Activated CD8-positive, alpha-beta T cell treated with anti-CD3 and anti-CD28 coated beads for 36 hours (primary cell): ENCODE measurements at places on chromosomes 3 and 15. TPM values are rescaled to one million over a fixed set of nuclear protein-coding genes. Genes with fewer than 3 reads are reported as not detected.

GPX1 gene
- total RNA-seq = 201 TPM

GRCh38 chr3:30356866-30357753 is 249.3 kb upstream of the TGFBR2 start:
- DNase-seq = no peak

DNA sequence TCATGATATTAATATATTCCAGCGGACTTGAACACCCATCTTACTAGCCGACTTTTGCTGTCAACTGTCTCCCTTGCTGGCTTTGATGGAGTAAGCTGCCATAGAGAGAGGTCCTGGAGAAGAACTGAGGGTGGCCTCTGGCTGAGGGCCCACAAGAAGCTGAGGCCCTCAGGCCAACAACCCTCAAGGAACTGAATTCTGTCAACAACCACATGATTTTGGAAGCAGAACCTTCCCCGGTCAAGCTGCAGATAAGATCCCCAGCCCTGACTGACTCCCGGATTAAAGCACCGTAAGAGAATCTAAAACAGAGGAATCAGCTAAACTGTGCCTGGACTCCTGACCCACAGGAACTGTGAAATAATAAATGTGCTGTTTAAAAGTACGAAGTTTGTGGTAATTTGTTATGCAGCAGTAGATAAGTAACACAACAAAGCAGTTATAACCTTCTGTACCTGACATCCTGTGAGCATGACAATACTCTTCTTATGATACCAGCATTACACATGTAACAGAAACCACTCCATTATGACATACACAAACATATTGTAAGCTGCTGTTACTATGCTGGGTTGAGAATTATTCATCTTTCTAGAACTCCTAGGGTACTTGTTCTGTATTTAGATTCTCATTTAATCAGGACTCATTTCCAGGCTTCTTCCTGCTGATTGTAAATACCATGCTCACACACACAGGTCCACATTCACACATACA is 66.2 kb downstream of the HES1 start:
- DNase-seq = no peak

GRCh38 chr15:29825227-29825626 is 3.0 kb upstream of the TJP1 start:
- DNase-seq = peak; percentile 52

CLSTN2 gene
- total RNA-seq = not detected

- no peak for DNase-seq
Measured at GRCh38 chr3:25697553-25697952, 32.8 kb upstream of the TOP2B start.

DNA sequence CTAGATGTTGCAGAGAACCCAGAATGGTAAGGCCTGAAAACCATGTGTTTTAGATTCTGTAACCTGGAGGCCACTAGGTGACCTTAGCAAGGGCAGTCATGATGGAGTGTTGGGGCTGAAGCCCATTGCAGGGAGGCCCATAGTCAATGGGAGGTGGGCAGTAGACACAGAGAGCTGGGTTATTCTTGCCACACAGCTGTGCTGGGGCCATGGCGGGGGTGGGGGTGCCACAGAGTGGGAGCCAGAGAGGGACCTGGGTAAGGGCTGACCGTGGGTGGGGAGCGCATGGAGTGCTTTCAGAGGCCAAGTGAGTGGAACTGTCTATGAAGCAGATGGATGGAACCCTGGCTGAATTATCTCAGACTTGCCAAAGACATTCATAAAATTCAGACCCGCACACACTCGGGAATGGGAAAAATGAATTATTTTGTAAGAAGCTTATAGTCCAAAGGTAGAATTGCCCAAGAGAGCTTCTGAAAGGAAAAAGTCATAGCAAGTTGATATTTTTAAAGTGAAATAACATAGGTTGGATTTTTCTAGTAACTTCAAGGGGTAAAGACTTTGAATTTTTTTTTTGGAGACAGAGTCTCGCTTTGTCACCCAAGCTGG is 53.9 kb downstream of the SMAD3 start:
- DNase-seq = no peak

SAMD7 gene
- total RNA-seq = not detected

ACP3 gene
- total RNA-seq = not detected

DNA sequence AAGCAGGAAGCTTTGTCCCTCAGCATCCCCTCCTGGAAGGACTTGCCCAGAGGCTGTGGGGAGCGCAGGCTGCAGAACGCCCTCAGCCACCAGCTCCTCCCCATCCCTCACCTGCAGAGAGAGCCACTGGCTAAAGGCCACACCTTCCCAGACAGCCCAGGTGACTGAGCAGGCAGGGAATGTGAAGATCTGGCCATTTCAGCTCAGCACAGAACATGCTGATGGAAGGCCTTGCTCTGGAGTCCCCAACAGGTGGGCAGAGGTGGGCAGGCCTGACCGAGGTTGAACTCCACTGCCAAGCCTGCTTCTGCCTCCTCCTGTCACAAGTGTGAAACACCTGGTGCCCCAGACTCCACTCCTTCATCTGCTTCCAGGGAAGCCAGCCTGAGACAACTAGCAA is 50.7 kb upstream of the SEC61A1 start:
- DNase-seq = no peak

MRPS22 gene
- 67.4 TPM for total RNA-seq

RPP25 gene
- total RNA-seq = 7.2 TPM

- no peak for DNase-seq
Measured at GRCh38 chr3:131543714-131544113, 40.9 kb upstream of the MRPL3 start.

RASGRF1 gene
- not detected for total RNA-seq

C2CD4A gene
- 0.67 TPM for total RNA-seq

DNA sequence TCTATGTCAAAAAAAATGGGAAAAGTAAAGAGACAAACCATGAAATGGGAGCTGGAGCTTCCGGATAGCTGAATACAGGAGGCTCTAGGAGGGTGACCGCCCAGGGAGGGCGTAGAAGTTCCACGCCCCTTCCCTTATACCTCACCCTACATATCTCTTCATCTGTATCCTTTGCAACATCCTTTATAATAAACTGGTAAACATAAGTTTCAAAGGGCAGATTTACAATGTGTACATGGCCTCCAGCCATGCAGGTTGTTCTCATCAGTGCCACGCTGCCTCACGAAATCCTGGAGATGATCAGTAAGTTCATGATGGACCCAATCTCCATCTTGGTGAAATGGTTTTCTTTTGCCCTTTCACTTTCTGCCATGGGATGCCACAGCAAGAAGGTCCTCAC is 121.8 kb downstream of the OSBPL10 start:
- no peak for DNase-seq

DNA sequence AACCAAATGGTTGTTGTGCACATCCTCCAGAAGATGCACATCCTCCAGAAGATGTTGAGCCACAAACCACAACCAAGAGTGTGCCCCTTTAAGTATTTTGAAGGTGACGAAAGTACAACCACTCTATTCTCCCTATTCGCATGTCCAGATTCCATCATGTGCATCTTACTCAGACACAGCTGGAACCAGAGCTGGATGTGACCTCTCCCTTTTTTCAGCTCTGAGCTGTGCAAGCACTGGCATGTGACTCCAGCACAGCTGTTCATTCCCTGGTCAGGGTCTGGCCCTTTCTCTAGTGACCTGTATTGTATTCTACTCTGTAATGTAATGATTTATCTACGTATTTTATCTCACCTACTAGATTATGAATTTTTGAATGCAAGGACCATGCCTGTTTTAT is 29.3 kb upstream of the DLG1 start:
- no peak for DNase-seq

DNA sequence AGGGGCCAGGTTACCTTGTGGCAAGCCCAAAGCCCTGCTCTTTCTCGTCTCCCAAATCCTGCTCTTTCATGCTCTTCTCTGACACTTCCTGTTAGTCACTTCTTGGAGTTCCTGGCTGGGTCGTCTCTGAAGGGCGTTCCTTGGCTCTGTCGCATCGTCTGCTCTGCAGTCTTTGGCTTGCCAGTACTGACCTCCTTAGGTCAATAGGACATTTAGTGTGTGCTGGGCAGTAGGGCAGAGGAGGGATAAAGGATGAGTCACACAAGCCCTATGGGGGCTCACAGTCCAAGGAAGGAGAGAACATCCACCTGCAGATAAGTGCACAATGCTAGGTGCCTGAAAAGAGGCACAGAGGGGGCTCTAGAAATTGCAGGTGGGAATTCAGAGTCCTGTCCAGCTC is 87.5 kb downstream of the FAM43A start:
- DNase-seq = no peak
